NCI-H2107 (cell line): ENCODE measurements at places on chromosomes 5 and 9.

- no peak for DNase-seq
Observed at GRCh38 chr9:114908805-114909448, 21.5 kb downstream of the TNFSF8 start.

DNA sequence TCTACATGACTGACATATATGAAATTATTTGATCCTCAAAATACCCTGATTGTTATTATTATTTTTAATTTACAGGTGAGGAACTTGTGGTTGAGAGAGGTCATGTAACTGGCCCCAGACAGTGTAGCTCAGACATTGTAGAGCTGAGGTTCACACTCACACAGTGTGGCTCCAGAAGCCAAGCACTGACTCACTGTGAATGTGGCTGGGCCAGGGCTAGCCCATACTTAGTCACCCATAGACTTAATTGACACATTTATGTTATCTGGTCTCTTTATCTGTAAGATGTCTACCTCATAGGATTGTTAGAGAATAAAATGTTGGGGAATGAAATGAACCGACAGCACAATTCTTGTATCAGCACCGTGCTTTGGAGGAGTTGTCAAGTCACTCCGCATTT lies 24.9 kb upstream of the CCDC112 start:
- no peak for DNase-seq

DNA sequence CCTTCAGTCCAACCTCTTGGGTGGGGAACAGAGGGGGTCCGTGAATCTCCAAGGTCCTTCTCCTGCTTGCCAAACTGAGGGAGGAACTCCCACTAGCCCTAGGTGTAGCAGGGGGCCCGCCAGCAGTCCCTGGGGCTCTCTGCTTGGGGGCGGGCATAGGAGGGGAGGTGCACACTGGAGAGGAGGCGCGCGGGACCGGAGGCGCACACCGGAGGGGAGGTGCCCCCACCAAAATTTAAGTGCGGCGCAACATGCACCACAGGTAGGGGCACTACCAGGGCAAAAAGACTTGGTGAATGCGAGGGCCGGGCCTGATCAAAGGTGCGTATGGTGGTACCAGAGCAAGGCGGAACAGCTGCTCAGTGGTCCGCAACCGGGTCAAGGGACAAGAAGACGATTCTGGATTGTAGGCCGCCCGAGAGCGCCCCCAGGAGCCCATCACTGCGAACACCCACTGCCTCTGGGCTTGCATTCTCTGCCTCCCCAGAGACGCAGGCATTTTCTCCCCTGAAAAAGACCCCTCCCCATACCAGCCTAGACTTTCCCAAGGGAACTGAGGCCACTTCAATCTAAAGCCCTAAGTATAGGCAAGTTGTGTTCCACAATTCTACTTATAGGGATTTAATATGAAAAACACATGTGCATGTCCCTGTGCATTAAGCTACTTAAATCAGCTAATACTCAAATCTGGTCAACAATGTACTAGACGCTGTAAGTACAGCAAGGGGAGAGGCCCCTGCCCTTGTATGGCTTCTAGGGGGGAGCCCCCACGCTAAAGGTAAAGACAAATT lies 50.6 kb downstream of the TGFBI start:
- no peak for DNase-seq

GRCh38 chr5:40570408-40571129 lies 109.1 kb upstream of the PTGER4 start:
- DNase-seq = no peak

GRCh38 chr5:135440916-135441315 lies 6.2 kb downstream of the DCANP1 start:
- DNase-seq = no peak

GRCh38 chr9:35700031-35700430 lies 10.3 kb upstream of the TPM2 start:
- no peak for DNase-seq

- no peak for DNase-seq
Observed at GRCh38 chr5:142686210-142686734, 382 bp upstream of the FGF1 start.

DNA sequence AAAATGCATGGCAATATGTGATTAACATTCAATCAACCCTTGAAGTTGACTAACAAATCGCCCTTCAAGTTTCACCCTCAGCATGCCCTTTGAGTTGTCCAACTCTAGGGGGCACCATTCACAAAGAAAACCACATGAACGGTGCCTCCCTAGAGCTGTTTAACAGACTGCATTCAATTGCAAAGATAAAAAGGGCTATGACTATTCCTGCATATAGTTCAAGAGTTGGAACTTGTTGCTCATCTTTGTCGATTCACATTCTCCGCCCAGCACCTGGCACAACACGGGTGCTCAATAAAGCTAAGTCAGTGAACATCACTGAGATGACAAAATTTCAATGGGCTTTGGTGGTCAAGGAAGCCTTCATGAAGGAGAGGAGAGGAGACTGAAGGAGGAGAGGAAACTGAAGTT lies 69.6 kb upstream of the SLC30A5 start:
- DNase-seq = peak; percentile 29

GRCh38 chr5:93967923-93968322 lies 226.5 kb upstream of the POU5F2 start:
- no peak for DNase-seq

DNA sequence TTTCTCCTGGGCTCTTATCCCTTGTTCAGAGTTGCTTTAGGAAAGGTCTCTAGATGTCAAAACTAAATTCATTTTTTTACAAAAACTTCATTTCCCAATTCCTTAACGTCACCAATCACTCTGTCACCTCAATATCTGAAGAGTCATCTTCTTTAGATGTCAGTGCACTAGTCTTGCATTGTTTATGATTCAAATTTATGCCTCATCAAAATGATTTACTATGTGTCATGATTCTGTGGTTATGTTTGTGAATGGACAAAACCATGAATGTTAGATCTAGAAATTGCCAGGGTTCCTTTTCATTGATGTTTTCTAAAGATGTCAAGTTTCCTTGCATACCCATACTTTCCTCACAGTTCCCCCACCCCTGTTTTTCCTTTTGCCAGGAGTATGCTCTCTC lies 21.5 kb downstream of the CWC27 start:
- no peak for DNase-seq

DNA sequence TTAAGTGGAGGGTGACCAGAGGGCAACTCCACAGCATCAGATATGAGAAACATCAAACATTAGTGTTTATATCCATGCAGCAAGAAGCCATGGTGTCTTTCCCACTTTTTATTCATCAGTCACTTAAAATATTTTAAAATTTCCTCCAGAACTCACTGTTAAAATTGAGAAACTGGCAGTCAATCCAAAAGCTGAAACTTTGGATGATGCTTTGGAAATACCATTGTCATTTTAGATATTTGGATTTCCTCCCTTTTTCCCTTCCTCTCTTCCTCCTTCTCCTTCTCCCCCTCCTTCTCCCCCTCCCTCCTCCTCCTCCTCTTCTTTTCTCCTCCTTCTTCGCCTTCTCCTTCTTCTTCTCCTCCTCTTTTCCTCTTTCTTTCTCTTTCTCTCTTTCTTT lies 33.1 kb upstream of the NTRK2 start:
- DNase-seq = no peak
